Stomach (tissue), 19 donors: ENCODE measurements at places on chromosomes 6 and 20. TPM values are rescaled to one million over a fixed set of nuclear protein-coding genes. Genes with fewer than 3 reads are reported as not detected.

XKR7 gene
- 0.58 TPM for total RNA-seq

DNA sequence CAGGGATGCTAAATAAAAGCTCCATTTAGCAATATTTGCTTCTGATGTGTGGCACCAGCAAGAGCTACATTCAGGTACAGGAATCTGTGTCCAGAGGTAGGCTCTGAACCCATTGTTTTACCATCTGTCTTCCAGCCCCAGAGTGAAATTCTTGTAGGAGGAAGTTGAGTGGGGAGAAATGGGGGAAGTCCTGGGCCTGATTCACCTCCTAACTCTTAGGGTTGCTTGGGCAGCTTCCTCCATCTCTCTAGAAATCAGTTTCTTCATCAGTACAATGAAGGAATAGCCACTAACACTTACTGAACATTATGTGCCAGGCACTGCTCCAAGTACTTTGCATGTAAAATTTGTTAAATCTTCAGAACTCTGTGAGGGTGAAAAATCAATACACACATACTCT lies 35.1 kb upstream of the TSPYL1 start:
- no peaks in the 10 kb centered on the region for H3K4me1 ChIP-seq
- H3K4me3 ChIP-seq = no peak overlapping the region
- no peak overlapping the region for H3K27ac ChIP-seq
- H3K27me3 ChIP-seq = no peaks in the 10 kb centered on the region

- peak; percentile 51 for DNase-seq
- H3K4me1 ChIP-seq = peaks cover 59% of the 10 kb centered on the region
- H3K27ac ChIP-seq = peak overlapping the region; percentile 99
- peaks cover 7% of the 10 kb centered on the region for H3K36me3 ChIP-seq
Measured at GRCh38 chr6:36985417-36985807, 584 bp downstream of the MTCH1 start.

DNA sequence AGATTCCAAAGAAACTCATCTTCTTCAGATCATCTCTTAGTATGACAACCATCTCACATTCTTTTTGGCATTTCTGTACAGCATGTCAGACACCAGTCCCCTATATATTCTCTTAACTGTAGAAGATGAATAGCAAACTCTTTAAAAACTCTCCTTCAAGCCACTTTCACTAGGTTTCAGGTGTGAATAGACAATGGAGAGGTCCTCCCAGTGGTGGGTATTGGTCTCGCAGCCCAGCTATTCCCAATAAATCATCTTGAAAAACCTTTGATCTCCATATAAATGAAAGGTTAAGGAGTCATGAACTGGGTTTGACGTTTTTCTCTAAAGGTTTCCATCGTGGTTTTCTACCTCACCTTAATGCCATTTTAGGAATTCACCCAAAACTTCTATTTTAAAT lies 180.0 kb downstream of the GJA1 start:
- H3K36me3 ChIP-seq = no peaks in the 10 kb centered on the region
- no peak overlapping the region for H3K4me3 ChIP-seq
- DNase-seq = no peak
- no peaks in the 10 kb centered on the region for H3K4me1 ChIP-seq
- H3K27ac ChIP-seq = no peak overlapping the region

- peaks cover 23% of the 10 kb centered on the region for H3K4me1 ChIP-seq
- H3K36me3 ChIP-seq = no peaks in the 10 kb centered on the region
- H3K4me3 ChIP-seq = no peak overlapping the region
- no peak overlapping the region for H3K27ac ChIP-seq
Measured at GRCh38 chr6:37785002-37785662, 34.4 kb upstream of the ZFAND3 start.

GRCh38 chr6:143000811-143001210 lies 55.8 kb upstream of the HIVEP2 start:
- H3K36me3 ChIP-seq = no peaks in the 10 kb centered on the region
- no peak overlapping the region for H3K4me3 ChIP-seq
- no peak overlapping the region for H3K27ac ChIP-seq
- H3K27me3 ChIP-seq = no peaks in the 10 kb centered on the region
- DNase-seq = no peak
